Hematopoietic multipotent progenitor cell treated with erythropoietin and hydrocortisone succinate and interleukin-3 and kit ligand, for 4 days (in vitro differentiated cells): ENCODE measurements at places on chromosomes 3 and 15.

DNA sequence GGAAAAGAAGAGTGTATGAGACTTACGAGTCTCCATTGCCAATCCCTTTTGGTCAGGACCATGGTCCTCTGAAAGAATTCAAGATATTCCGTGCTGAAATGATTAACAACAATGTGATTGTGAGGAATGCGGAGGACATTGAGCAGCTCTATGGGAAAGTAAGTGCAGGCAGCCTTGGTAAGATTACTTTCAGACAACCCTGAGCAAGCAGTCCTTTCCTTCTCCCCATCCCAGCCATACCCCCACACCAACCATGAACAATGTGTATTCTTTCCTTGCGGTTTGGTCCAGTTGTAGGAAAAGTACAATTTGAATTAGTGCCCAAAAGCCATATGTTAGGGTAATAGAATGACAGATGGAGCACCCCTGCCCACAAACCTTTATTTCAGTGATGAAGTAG is 5.6 kb downstream of the TSEN2 start:
- no peak for DNase-seq

GRCh38 chr3:39150148-39150802 is 3.1 kb downstream of the CSRNP1 start:
- DNase-seq, result peak; percentile 40

GRCh38 chr15:73965758-73966113 is 26.4 kb downstream of the STOML1 start:
- DNase-seq, result peak; percentile 49

GRCh38 chr3:160486459-160486869 is 36.9 kb upstream of the TRIM59 start:
- peak; percentile 83 for DNase-seq

- no peak for DNase-seq
These were observed 27.0 kb upstream of the RASGRF1 start for GRCh38 chr15:79117442-79118204.

- DNase-seq, result peak; percentile 46
These were observed at the start of the genes DUOX2 and DUOXA2 for GRCh38 chr15:45114076-45114750. DUOX2 (minus strand) TSS chr15:45114172; CDS start chr15:45113411, 761 bp downstream. DUOXA2 (plus strand) TSS chr15:45114326; CDS start chr15:45114606, 280 bp downstream.

- peak; percentile 6 for DNase-seq
These were observed 284.8 kb upstream of the CFAP20DC start for GRCh38 chr3:59334585-59334984.
